T-helper 2 cell treated with Interferon-gamma antibody and Interleukin-4, amounts not matched to agents 5 μg/mL and 100 μg/mL, for 36 hours (primary cell): ENCODE measurements at places on chromosomes 3 and 15.

DNA sequence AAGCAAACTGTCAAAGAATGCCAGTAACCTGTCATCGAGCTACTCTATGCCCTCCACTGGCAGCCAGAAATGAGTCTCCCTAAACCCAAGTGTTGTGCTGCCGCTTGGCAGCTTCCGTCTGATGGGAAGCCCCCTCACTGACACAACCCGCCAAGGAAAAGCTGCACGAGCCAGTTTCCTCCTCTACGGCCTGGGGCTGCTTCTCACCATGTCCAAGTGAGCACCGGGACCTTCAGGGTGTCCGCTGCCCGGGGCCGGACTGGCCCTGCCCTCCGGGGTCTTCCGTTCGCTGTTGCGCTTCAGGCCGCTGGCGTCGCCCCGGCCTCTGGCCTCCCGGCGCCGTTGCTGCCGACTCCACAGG, 490 bp downstream of the TOMM70 start:
- peak overlapping the region; percentile 93 for H3K4me3 ChIP-seq
- peaks cover 41% of the 10 kb centered on the region for H3K4me1 ChIP-seq
- H3K27ac ChIP-seq: peak overlapping the region; percentile 89
- no peaks in the 10 kb centered on the region for H3K27me3 ChIP-seq

DNA sequence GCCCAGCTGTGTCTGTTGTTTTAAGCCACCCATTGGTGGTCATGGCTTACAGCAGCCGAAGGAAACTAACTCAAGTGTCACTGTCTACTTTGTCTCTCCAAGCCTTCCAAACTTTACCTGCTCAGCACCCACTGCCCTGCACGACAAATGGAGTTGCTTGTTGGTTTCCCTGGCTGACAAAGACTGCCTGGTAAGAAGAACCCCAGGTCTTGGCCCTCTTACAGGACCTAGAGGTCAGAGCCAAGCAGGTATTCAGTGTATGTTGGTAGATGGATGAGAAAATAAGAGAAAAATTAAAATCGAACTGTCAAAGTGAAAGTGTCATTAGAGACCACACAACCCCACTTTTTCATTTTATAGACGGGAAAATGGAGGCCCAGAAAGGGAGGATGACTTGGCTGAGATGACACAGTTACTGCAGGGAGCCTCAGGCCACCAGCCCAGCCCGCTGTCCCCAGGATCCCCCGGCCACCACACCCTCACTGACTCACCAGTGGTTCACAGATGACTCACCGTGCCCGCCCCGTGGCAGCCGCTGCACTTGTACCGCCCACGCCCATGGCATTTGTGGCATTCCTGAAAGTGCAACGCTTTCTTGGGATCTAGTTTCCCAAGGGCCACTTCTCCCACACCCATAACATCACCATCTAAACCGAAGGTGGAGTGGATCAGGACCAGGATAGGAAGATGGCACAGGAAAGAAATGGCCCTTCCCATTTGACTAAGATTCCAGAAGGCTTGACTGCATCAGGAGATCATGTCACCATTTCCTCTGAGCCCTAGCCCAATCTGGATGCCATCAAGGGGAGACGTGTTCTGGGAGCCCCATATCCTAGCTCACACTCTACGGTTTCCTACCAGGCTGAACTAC, 15.2 kb downstream of the SSUH2 start:
- peak; percentile 68 for DNase-seq
- peak overlapping the region; percentile 54 for H3K4me3 ChIP-seq
- peaks cover 6% of the 10 kb centered on the region for H3K4me1 ChIP-seq
- H3K27me3 ChIP-seq: peaks cover 15% of the 10 kb centered on the region

DNA sequence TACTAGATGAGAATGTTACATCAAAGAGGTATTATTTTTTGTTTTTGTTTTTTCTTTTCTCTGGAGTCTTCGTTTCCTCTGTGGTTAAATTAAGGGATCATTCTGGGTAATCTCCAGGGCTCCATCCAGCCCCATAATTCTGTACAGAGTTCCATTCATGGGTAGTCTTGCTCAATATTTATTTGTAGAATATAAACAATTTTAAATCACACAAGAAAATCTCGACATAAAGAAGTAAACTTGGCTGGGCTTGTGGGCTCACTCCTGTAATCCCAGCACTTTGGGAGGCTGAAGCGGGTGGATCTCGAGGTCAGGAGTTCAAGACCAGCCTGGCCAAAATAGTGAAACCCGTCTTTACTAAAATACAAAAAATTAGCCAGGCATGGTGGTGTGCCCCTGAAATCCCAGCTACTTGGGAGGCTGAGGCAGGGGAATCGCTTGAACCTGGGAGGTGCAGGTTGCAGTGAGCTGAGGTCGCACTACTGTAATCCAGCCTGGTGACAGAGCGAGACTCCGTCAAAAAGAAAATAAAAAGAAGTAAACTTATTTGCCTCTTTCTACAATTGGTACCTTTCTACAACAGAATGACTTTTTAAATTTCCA, 166.8 kb upstream of the TGFBR2 start:
- H3K27ac ChIP-seq: no peak overlapping the region
- no peaks in the 10 kb centered on the region for H3K27me3 ChIP-seq
- no peak overlapping the region for H3K4me3 ChIP-seq
- no peaks in the 10 kb centered on the region for H3K36me3 ChIP-seq
- peaks cover 16% of the 10 kb centered on the region for H3K4me1 ChIP-seq
- DNase-seq: no peak

DNA sequence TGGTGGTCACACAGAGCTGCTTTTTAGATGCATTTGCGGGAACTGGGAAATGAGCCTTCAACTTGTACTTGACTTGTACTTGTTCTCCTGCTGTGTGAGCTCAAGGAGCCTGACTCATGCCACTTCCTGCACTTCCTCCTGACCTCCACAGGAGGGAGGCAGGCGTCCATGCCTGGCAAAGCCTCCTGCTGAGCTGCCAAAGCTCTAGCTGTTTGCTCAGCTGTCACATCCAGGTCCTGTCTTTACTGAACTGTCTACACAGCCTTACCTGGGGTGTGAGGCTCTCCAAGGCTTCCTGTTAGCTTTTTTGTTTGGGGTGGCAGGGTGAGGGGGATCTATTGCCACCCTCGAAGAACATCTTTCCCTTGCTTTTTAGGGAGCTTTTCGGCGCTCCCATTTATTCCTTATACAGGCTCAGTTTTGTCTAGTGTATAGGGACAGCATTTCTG, 6.4 kb downstream of the THPO start:
- H3K27ac ChIP-seq: no peak overlapping the region
- DNase-seq: peak; percentile 48
- H3K36me3 ChIP-seq: peaks cover 28% of the 10 kb centered on the region
- H3K4me1 ChIP-seq: peaks cover 6% of the 10 kb centered on the region
- peaks cover 11% of the 10 kb centered on the region for H3K27me3 ChIP-seq
- no peak overlapping the region for H3K4me3 ChIP-seq

- peak within 1 kb of the TSS; percentile 79 for H3K4me3 ChIP-seq
- no peaks in the 10 kb centered on the region for H3K36me3 ChIP-seq
- H3K4me1 ChIP-seq: peaks cover 30% of the 10 kb centered on the region
- DNase-seq: peak; percentile 38
- peaks cover 75% of the 10 kb centered on the region for H3K27me3 ChIP-seq
Observed at GRCh38 chr15:40928821-40929659, at the start of gene DLL4. TSS of gene DLL4 (plus strand) at chr15:40929340. CDS start at chr15:40929669, 329 bp downstream.
